COR-L47 (cell line): ENCODE measurements at places on chromosomes 2 and 18.

DNA sequence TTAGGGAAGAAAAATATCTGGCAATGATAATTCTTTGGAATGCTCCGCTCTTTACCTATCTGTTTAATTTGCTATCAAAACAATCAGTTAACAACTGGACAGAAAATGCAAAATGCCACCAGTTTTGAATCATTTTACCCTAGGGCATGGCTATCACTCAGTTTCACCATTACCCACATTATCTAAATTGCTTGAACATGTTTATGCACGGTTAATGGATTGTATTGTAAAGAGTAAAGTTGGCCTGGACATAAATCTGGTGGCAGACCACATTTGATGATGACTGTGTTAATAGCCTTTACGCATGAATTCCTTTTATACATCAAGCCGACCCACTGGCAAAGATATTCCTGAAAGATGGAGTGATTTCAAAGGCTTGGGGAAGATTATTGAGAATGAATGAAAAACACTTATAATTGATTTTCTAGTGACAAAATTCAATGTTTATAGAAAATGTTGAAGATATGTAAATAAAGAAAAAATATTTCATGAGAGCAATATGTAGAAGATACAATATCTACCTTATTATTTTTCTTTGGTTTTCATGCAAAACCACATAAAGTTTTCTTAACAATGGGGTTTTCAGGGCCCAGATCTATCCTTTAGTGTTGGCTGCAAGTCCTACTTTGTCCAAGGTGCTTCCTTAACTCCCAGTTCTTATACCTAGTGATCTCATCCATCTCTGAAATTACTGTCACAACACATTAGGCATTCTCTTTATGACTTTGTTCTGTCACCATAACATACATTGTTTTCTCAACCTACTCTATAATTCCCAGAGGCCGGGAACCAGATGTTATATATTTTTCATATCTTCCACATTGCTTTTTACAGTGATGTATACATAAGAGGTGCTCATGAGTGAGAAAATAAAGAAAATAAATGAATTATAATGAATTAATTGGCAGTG lies 265.1 kb downstream of the RIT2 start:
- DNase-seq, result no peak

- DNase-seq, result no peak
Observed at GRCh38 chr18:23062011-23062410, 73.3 kb upstream of the CABLES1 start.

DNA sequence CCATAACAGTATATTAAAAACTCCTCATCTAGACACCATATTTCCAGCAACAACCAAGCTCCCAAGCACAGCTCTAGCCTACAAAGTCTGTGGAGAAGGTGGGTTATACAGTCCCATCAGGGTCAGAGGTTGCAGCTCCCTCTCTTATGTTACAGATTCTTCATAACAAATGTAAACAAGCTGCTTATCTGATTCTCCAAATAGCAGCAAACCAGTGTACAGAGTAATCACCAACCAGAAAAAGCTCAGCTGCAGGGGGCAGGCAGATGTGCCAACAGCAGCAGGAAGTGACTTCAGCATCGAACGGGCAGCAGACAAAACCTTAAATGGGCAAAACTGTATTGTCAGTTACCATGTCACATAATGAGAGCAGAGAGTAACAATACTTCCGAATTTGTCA lies 52.9 kb upstream of the NABP1 start:
- DNase-seq, result no peak

GRCh38 chr2:72770879-72771461 lies 54.9 kb downstream of the EXOC6B start:
- DNase-seq, result peak; percentile 68

DNA sequence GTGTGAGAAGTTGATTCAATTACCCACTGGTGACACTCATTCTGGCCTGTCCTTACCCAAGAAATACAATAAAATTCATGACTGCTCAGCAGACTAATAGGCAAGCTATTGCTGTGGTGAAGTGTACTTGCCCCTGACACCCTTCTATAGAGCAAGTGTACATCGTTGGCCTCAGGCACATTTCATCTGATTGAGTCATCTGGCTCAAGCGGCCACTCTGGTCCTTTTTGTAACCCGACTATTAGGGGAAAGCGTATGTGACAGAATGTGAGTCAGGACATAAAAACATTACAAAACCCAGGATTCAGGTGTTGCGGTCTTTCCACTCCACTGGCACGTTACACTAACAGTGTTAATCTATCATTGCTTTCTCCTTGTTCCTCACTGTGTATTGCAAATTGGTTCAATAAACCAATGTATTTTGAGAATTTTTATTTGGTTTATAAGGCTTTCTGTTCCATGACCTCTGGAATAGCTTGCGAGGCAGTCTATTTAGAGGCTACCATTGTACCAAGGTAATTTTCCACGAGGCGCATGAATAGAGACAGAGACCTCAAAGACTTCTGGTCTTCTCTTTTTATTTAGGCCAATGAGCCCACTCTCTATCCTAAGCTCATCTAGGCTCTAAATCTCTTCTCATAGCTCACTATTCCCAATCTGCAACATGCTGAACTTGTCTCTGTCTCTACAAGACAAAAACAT lies 10.2 kb upstream of the TTC32 start:
- DNase-seq, result no peak

- no peak for DNase-seq
Observed at GRCh38 chr2:213959589-213959988, 451.3 kb upstream of the VWC2L start.

DNA sequence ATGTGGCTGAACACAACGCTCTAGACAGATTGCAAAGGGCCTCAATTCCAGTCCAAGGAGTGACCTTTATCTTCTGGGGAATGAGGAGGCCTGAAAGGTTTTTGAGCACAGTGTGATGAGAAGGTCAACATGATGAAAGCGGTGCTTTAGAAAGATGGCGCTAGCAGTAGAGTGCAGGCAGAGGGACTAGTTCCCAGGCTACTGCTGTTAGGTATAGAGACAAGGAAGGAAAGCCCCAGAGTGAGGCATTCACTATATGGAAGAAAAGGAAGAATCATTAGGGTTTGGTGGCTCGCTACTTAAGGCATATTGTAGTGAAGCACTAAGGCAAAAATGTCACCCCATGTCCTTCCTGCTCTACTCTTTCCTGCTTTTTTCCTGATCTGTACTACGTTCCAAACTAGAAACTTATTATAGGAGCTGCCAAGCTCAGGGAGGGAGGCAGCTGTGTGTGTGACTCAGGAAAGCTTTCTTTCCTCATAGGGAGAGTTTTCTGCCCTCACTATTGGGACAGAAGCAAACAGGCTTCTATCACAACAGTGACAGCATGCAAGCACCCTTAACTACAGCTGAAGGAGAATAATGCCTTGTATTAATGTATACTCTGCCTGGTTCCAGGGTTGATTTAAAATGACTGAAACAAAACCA lies 160.8 kb upstream of the CAVIN2 start:
- DNase-seq, result peak; percentile 3

DNA sequence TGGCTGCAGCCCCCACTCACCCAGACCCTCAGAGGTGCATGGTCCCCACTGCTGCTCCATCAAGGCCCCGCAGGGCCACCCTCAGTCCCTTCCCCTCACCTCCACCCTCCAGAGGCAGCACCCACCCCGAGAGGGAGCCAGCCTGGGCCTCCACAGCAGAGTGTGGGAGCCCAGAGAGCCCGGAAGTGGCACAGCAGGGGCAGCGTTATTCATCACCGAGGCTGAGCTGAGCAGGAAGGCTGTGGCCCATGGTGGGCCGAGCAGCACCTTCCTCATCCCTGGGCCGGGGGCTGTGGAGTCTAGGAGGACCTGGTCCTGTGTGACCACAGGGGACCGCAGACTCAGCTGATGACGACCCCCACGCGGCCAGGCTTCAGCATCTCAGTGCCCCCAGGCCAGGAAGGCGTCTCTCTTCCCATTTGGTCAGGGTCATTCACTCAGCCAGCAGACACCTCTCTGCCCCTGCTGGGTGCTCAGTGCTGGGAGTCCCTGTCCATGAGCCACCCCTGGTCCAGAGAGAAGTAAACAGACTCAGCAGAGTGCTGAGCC lies 258.1 kb downstream of the ATAD2B start:
- no peak for DNase-seq

- no peak for DNase-seq
Observed at GRCh38 chr2:31384351-31384750, 30.2 kb downstream of the XDH start.

GRCh38 chr2:30179536-30179935 lies 32.7 kb downstream of the YPEL5 start:
- DNase-seq, result no peak

DNA sequence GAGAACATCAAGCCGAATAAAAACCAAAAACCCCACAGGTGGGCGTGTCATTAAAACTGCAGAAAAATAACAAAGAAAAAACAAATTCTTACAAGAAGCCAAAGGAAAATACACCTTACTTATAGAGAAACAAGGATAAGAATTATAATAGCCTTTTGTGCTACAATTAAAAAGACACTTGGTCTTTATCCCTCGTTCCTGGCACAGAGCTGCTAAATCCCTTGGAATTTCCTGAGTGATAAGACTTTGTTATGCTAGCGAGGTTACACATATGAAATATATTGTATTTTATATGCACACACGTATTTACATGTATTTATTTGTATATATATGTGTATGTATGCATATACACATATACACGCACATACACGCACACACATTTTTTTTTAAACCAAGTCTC lies 325.3 kb upstream of the TFPI start:
- DNase-seq, result no peak

DNA sequence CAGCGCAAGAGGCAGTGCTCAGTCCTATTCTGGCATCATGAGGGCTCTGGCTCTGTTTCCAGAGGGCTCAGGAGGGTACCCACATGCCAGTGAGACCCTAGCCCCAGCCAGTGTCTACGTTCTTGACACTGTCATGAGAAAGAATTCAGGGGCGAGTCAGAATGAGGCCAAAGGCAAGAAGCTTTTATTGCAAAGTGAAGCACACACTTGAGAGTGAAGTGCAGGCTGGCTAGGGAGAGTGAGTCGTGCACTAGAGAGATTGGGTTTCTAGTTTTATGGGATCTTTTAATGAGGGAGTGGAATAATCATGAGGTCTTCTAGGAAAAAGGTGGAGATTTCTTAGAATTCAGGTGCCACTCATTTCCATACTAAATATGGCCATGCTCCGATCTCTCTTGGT lies 164.1 kb downstream of the DCDC2C start:
- DNase-seq, result no peak

- DNase-seq, result no peak
Observed at GRCh38 chr2:190420801-190421200, 12.6 kb downstream of the MFSD6 start.

- no peak for DNase-seq
Observed at GRCh38 chr2:113791697-113792590, 35.5 kb upstream of the SLC35F5 start.

DNA sequence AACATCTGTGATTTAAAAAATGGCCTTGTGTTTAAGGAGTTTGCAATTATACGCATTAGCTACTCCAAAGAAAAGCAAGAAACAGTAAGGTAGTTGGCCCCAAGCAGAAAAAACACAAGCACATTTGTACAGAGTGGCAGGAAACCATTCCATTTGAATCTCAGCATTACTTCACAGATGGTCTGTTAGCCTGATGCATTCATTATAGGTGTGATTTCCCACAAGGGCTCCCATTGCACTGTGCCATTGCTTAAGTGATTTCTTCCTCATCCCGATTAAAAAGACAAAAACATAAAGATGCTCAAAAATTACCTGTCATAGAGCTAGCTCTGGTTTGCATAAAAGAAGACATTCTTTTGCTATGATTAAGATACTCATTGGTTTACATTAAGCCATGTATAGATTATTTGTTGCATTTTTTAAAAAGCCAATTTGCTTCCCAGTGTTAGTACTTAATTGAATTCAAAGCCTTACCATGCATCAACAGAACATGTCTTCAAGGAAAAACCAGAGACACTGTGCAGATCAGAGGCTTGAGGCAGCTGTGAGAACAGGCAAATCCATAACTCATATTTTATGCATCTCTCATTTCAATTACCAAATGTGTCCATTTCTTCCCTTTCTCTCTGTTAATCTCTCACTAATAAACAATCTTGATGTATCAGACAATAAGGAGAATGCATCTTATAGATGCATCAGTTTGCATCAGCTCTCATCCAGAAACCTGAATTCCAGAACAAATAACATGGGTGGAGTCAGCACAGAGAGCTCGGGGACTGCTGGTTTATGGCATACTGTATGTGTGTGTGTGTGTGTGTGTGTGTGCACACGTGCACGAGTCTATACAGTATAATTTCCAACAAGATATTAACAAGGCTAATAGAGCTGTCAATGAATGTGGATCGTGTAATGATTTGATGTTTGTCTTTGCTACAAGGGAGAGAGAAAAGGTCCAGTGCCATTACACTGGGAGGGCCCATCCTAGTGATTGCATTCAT lies 558.6 kb upstream of the HS6ST1 start:
- DNase-seq, result no peak

DNA sequence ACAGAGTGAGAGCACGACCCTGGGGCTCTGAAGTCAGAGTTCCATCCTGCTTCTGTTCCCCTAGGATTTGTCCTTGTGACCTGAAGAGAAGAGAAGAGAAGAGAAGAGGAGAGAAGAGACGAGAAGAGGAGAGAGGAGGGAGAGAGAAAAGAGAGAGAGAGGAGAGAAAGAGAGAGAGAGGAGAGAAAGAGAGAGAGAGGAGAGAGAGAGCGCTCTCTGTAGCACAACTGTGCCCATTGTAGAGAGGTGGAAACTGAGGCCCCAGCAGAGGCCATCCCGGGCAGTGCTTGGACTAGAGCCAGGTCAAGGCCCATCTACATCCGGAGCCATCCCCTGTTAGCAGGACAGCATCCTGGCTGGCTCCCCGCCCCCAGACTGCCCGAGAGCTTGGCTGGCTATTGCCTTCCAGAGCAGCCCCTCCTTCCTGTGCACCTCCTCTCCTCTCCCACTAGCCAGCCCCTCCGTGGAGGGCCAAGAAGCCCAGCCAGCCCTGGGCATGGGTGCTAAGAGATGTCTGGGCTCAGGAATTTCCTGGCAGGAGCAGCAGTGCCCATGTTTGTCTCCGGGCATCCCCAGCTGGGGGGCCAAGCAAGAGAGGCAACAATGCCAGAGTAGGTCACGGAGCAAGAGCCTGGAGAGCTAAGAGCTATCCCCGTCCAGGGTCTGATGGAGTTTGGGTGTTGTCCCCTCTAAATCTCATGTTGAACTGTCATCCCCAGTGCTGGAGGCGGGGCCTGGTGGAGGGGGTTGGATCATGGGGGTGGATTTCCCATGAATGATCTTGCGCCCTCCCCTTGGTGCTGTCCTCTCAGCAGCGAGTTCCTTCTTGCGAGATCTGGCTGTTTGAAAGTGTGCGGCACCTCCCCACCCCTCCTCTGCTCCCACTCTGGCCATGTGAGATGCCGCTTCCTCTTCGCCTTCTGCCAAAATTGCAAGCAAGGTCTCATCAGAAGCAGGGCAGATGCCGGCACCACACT lies 18.2 kb upstream of the GPR55 start:
- DNase-seq, result no peak

GRCh38 chr18:23877371-23877770 lies 137.2 kb upstream of the TTC39C start:
- DNase-seq, result no peak

GRCh38 chr2:143942486-143942885 lies 577.4 kb downstream of the ZEB2 start:
- no peak for DNase-seq

- DNase-seq, result no peak
Observed at GRCh38 chr2:69955029-69955428, 6.4 kb downstream of the ASPRV1 start.

GRCh38 chr2:189641002-189641401 lies 20.3 kb upstream of the ASNSD1 start:
- DNase-seq, result no peak
